ENCODE measurements at places on chromosomes 7 and 10.

DNA sequence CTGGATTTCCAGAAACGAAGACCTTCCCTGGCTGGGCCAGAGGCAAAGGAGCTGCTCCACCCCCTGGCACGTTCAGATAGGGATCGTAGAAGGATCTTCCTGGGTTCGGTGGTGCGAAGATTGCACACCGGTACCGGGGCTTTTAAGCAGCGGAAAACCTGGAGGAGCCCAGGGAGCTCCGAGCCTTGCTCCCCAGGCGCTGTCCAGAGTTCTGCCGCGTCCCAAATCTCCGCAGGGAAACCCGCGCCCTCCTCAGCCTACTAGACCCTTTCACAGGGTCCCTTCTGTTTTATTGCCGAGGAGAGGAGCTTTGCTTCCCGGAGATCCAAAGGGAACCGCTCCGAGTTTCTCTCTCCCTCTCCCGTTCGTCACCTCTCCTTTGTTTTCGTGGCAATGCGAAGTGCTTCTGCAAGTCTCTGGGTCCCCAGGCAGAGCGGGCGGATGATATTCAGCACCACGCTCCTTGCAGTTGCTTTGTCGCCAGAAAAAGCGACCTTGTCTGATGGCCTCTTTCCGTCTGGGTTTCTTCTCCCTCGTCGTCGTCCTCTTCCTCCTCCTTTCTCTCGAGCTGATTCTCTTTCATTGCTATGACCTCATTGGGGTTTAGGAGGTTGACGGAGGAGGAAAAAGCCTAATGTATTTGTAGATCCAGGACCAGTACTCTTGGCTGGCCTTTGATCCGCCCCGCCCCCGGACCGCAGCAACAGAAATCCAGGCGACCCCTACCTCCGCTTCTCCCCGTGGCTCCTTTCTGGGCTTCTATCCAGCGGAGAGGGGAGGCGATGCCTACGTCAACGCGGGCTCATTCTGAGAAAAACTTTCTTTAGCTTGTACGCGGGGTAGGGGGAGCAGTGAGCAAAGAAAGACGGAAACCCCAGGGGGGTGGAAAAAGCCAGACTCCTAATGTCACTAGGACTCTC lies at the start of gene TMEM196:
Gene TMEM196, minus strand, starts transcription at position 777 of the 920 bp plus-strand sequence. CDS start 921 bp downstream, outside the sequence.
- DNase-seq, result no peak

DNA sequence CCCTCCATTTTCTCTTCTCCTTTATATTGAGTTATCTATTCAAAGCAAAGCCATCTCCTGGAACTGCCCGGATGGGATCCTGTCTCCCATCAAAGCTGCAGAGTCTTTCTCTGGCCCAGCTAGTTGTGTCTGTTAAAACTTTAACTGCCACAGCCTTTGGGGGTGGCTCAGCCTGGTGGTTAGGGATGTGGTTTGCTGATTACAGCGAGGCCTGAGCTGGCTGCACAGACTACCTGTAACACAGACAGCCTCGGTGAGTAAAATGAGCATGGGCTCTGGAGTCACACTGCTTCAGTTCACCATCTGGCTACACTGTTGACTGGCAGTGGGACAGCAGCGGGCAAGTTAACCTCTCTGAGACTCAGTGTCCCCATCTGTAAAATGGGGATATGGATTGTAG lies 18.4 kb upstream of the HABP2 start:
- DNase-seq, result no peak

DNA sequence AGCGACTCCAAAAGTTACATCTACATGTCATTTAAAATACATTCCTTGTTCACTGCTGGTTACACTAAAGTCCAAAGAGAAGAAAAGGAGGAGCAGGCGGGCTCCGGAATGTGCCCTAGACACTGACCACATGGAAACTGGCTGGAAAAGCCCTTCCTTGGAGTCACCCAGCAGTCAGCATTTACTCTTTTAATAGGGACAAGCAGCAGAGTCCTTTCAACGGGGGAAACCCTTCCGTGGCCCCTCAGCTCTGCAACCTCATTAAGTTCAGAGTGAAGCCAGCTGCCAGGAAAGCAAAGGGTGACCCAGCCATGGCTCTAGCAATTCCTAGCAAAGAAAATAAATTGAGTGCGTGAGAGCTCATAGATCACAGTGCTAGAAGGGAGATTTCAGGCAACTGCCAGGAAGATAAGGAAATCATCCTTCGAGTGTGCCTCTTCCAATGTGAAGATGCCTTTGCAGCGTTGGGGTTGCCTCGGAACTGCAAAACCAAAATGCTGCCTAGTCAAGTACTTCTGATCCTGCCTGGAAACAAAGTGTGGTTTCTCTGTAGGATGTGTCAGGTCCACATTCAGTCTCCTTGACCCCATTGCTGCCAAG lies 101.6 kb downstream of the SORBS1 start:
- DNase-seq, result no peak

DNA sequence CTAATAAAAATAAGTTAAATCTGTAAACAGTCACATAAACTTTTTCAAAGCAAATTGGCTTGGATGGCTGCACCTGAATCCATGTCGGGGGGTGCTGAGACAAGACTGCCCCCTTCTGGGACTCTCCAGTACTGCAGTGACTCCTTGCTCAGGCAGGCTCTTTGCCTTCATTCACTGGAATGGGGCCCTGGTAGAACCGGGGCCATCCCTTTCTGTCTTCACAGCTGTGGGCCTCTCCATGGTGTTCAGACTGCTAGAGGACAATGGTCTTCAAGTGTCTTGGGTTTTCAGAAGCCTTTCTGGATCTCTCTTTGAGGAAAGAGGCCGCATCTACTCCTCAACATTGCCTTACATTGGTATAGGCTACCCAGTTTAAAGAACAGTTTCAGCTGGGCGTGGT lies 16.1 kb upstream of the IMPDH1 start:
- peak; percentile 82 for DNase-seq

DNA sequence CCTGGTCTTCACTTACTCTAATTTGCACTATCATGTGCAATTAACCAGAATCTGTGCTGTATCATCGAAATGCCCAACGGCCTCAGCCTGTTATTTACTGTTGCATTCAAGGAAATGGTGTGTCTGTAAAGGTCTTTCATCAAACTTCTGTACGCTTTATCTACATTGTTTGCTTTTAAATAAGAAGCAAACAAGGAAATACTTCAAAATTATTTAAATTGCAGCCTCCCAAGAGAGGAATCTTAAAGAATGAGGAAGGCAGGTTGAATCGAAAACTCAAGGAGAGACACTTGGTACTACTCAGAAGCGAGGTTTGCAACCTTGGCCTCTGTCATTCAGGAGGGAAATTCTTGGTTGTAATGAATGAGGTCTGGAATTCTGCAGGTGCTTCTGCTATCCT lies 40.7 kb downstream of the MGAM start:
- DNase-seq, result no peak

GRCh38 chr7:140423501-140423900 lies 19.6 kb downstream of the RAB19 start:
- no peak for DNase-seq
